Activated CD8-positive, alpha-beta memory T cell treated with anti-CD3 and anti-CD28 coated beads, Interleukin-2, amount 10 ng/mL, durations not matched to agents 7 days and 5 days (primary cell): ENCODE measurements at places on chromosomes 12 and 14.

GRCh38 chr12:22729431-22729956 is 104.5 kb downstream of the ETNK1 start:
- DNase-seq = no peak

DNA sequence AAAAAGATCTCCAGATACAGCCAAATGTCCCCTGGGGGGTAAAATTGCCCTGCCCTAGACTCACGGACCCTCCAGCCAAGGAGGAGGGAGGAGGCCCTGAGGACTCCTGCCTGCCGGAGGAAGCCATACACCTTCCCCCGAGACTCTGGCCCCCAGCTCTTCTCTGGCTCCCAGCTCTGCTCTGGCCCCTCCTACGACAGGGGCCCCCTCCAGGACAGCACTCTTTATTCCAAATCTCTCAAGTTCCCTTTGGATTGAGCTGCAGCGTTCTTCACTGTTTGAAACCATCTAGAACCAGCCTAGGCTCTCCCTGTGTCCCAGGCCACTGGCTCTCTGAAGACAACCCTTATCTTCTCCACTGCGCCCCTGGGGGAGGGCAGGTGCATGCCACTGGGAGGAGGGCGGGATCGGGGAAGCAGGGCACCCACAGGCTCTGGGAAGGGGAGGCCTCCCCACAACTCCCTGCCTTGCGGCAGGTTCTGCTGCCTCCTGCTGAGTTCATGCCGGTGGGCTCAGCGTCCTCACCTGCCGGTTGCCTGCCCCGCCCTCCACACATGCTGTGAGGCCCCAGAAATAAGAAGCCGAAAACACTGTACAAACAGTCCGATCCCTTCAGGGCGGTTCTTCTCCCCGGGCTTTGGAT is 112.7 kb downstream of the DICER1 start:
- DNase-seq = peak; percentile 11

DNA sequence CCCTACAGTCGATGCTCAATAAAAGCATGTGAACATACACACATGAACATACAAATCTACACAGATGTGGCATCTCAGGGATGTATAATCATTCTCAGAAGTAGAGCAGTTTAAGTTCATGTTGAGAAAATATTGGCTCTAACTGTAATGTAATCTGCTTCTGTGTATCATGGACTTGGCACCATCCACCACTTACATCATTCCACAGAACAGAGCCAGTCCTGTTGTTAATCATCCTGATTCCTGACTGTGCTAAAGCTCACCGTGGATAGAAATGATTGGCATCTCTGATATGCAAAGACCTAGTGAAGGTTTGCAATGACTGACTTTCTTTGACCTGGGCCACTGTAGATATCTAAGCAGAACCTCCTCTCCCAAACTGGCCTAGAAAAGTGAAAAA is 1141.3 kb downstream of the BCL11B start:
- no peak for DNase-seq

GRCh38 chr14:53744857-53745256 is 211.8 kb downstream of the BMP4 start:
- no peak for DNase-seq

DNA sequence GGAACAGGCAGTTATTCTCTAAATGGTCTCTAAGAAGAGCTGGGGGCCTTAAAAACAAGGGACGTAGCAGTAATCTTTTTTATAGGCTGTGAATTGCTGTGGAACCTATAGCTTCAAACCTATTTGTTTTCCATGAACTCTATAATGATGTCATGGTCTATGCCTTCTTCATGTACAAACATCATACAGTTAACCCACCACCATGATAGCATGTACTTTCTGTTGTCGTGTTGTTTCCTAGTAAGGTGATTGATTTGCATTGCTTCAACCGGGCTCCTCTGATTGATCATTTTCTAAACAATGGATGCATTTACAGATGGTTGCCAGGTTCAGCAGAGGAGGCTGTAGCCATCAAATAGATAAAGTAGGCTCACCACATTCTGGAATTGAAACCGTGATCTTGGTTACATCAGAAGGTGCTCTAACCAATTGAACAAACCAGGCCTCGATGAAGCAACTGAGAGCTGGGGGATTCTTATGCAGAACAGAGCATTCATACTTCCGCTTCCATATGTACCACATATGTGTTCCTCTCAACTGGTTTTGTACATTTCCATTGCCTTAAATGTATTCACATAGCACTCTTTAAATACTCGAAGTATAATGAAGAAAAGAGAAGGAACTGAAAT is 25.6 kb upstream of the PCNX1 start:
- DNase-seq = no peak

DNA sequence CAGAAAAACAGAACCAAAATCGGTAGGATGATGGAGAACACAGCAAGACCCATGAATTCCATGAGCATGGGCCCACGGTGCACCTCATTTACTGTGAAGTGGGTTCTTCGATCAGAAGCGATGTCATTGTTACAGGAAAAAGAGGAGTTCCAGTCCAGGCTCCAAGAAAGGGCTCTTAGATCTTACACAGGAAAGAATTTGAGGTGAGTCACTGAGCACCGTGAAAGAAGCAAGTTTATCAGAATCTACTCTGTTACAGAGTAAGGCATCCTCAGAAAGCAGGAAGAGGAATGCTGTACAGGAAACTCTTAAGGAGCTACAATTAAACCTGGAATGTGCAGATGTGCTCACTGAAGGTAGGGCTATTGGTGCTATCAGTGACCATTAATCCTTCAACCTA is 11.6 kb upstream of the CHFR start:
- DNase-seq = no peak

DNA sequence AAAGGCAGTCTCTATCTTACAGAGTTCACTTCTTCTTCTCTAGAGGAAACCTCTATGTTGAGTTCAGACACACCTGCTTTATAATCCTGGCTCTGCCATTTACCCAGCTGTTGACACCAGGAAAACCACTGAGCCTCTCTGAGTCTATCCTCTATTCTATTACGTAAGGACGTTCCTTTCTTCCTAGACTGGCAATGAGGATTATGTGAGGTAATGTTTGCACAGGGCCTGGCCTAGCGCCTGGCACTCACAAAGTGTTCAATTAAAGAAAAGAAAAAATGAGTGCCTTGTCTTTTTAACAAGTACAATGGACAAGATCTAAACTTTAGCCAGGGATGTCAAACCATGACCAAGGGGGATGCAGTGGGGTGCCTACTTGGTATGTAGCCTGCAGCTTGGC is 641.9 kb upstream of the TBX3 start:
- DNase-seq = no peak

GRCh38 chr14:50892255-50892654 is 20.4 kb downstream of the ABHD12B start:
- no peak for DNase-seq

GRCh38 chr14:91246051-91246852 is 1.7 kb upstream of the GPR68 start:
- peak; percentile 94 for DNase-seq

GRCh38 chr14:54300881-54301280 is 95.9 kb upstream of the CDKN3 start:
- DNase-seq = no peak

GRCh38 chr14:71996610-71997009 is 64.4 kb downstream of the RGS6 start:
- DNase-seq = no peak

DNA sequence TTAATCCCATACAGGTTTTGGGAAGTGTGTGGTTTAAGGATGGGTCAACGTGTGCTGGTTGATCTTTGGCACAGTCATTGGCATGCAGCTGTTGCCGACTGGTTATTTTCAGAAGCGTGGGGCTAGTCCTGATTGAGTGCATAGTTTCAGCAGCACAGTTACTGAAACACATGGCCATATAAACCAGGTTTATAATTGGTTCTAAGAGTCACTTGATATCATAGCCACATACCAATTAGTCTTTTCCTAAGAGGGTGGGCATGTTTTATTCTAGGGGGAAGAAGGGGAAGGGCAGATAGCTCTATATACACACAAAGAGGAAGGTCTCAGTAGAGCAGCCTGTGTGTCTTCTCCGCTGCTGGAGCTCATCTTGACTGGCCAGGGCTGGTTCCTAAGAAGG is 11.0 kb upstream of the RPS6KL1 start:
- no peak for DNase-seq

DNA sequence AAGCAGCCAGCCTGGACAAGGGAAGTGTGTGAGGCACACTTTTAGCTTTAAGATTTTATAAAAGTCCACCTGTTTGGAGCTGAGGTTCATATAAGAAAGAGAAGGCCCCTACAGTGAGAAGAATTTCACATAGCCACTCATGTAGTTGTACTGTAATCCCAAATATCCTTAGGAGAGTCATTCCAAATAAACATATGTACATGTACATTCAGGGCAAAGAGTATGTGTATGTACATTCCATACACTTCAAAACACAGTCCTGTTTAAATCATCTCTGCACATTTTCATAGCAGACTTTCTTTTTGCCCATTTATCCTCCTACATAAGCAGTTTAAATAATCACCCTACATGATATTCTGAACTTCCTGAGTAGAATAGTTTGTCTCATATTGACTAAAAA is 87.6 kb downstream of the GPR65 start:
- no peak for DNase-seq

DNA sequence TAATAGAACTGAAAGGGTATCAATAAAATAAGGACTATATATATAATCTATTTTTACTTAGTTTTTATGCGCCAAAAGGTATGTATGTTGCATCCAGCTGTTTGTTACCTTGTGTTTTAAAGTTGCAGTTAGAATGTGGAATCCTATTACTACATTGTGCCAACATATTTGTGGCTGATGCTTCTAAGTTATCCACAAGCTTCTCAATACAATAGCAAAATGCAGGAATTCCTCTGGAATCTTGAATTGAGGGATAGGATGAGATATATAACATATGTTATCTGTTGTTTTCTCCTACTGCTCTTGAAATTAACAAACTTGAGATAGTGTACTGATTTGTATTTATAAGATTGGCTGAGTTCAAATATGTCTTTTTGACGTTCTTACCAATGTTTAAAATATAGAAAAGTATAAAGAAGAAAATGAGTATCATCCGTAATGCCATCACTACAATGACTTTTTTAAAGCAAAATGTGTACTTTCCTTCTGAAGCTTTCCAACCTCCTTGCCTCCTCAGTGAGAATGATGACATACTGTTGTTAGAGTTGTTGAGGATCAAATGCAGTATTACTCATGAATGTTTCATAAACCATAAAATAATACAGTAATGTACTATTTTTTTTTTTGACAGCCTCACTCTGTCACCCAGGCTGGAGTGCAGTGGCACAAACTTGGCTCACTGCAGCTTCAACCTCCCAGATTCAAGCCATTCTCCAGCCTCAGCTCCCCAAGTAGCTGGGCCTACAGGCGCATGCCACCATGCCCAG is 6.6 kb downstream of the RAP1B start:
- DNase-seq = no peak
